ENCODE measurements at places on chromosomes 16 and 17.

- DNase-seq: no peak
These were observed 45.1 kb upstream of the ZC3H18 start for GRCh38 chr16:88524973-88525662.

GRCh38 chr17:58273453-58274104, 7.2 kb downstream of the MPO start:
- DNase-seq: no peak

- DNase-seq: no peak
These were observed 13.2 kb downstream of the PELP1 start for GRCh38 chr17:4690745-4691144.

DNA sequence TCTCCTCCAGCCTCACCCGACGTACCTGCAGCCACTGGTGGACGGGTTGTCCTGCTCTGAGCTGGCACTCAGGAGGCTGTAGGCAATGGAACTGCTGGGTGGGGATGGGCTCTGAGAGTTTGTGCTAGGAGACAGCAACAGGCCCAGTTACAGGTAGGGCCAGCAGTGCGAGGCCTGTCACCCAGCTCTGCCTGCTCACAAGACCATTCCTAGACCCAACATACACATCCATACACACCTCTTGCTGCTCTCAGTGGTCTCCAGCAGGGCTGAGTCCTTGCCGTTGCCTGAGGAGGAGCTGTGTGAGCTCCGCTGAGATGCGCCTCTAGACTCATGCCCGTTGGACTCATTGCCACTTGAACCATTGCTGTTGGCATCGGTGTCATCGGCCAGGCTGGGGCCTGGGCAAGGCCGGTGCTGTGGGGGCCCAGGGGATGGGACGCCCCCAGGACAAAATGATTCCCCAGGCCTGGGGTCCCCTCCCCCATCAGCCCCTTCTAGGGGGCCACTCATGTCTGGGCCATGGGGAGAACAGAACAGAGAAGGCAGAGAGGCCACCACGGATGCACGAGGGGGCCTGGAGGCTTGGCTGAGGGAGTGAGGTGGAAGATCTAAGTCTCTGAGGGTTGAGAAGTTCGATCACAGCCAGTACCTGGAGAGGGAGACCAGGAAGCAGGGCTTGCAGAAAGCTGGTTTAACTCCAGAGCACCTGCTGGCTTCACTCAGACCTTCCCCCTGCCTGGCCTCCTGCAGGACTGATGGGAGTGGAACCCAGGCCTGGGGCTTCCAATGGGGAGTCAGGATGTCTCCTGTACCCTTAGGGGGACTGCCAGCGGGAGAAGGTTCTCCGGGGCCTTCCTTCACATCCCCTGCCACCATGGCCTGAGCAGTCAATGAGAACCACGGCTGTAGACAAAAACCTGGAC, 1.7 kb downstream of the PER1 start:
- no peak for DNase-seq

DNA sequence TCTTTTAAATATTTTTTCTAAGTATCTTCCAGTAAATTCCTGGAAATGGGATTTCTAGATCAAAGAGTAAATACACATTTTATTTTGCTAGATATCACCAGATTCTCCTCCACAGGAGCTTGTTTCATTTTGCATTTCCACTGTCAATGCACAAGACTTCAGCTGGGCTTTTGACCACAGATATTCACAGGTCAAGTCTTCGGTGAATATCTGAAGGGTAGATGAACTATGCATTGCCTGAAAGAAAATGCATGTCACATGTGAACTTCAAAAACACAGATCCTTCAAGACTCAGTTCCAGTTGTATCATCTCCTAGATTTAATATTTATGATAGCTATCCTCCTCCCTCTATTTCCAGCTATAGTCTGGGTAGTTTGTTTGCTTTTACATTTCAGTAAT, 963.6 kb upstream of the GOT2 start:
- no peak for DNase-seq

DNA sequence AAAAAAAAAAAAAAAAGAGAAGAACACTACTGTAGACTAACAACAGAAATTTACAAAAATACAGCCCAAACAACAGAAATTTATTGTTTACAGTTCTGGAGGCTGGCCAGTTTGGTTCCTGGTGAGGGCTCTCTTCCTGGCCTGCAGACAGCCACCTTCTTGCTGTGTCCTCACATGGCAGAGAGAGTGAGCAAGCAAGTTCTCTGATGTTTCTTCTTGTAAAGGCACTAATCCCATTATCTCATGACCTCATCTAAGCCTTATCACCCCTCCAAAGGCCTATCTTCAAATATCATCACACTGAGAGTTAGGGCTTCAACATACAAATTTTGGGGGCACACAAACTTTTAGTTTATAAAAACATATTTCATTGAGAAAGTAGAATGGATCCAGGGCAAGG, 7.3 kb downstream of the ARSG start:
- DNase-seq: no peak

- DNase-seq: no peak
These were observed 10.7 kb downstream of the GUCY2D start for GRCh38 chr17:8012996-8013640.
